Activated effector memory CD4-positive, alpha-beta T cell treated with Interleukin-2 at 50 U/mL for 16 hours (primary cell): ENCODE measurements at places on chromosomes 11 and 22.

GRCh38 chr11:1050581-1051355 lies 14.2 kb upstream of the MUC6 start:
- DNase-seq: peak; percentile 56

- no peak for DNase-seq
Observed at GRCh38 chr11:59429924-59430516, 3.8 kb upstream of the OR5A2 start.

GRCh38 chr11:693887-694562 lies 997 bp downstream of the DEAF1 start:
- DNase-seq: no peak

DNA sequence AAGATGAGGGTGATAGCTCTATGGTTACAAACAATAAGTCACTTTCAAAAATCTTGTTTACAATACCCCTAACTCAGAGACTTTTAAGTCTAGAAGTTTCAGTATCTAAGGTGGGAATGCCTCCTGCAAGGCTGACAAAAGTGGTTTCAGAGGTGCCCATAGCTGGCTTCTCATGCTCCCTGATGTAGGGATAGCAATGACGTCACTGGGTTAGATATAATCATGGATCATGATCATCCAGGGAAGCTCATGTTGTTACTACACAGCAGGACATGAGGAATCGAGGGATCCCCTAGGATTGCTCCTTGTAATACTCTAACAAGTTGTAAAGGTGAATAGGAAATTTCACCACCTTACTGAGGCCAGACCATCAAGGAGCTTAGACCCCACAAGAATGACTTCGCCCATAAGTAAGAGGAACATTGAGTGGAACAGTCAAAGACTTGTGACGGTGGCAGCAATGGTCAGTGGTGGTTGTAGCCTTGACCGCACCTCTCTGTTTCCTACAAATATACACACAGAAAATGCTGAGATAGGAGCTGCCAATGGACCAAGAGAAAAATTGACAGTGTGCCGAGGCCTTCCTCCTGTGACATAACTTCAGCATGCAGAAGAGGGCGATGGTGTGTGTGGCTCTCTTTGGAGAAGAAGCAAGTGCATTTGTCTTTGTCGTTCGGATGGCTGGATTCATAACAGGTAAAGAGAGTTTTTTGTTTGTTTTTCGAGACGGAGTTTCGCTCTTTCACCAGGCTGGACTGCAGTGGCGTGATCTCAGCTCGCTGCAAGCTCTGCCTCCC lies 15.6 kb downstream of the APOL4 start:
- no peak for DNase-seq

DNA sequence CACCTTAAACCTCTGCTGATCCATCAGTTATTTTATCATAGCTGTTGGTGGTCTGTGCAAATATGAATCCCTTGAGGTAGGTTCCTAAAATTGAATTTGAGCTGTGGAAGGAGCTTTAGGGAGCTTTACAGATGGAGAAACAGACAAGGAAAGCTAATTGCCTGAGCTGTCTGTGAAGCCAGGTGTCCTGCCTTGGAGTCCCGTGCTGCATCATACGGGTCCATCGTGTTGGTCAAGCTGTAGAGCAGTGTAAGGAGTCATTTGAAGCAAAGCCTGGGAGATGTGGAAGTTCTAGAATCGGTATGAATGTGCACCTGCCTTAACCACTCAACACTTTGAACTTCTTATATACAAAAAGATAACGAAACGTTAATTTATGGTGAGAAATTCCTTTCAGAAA lies 1.0 kb downstream of the POLA2 start:
- DNase-seq: no peak

GRCh38 chr11:37456746-37457145 lies 858.7 kb upstream of the RAG2 start:
- DNase-seq: no peak

GRCh38 chr22:39513791-39514190 lies 6.6 kb upstream of the ATF4 start:
- no peak for DNase-seq

DNA sequence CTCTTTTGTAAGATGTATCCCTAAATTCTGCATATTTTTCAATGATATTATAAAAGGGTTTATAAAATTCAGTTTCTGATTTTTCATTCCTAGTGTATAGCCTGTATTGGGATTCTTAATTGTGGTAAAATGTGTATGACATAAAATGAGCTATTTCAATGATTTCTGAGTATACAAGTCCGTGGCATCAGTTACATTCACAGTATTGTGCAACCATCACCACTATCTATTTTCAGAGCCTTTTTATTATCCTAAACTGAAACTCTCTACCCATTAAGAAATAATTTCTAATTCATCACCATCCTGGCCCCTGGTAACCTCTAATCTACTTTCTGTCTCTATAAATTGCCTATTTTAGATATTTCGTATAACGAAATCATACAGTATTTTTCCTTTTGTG lies 39.8 kb downstream of the EIF3F start:
- no peak for DNase-seq

DNA sequence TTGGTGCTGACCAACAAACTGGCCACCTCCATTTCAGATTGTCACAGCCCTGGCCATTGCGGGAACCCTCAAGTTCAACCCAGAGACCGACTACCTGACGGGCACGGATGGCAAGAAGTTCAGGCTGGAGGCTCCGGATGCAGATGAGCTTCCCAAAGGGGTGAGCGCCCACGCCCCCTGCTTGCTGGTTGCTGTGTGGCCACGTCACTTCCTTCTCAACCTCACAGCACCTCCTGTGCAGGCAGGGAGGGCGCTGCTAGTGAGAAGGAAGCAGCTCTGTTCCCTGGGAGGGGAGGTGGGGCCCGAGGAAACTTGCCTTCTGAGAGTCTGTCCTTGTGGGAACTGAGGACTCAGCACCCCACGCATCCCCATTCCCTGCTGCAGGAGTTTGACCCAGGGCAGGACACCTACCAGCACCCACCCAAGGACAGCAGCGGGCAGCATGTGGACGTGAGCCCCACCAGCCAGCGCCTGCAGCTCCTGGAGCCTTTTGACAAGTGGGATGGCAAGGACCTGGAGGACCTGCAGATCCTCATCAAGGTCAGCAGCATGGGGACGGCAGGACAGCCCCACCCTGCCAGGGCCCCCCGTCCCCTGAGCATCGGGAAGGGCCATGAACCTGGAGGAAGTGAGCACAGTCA lies 19.3 kb downstream of the POLR3H start:
- peak; percentile 45 for DNase-seq

DNA sequence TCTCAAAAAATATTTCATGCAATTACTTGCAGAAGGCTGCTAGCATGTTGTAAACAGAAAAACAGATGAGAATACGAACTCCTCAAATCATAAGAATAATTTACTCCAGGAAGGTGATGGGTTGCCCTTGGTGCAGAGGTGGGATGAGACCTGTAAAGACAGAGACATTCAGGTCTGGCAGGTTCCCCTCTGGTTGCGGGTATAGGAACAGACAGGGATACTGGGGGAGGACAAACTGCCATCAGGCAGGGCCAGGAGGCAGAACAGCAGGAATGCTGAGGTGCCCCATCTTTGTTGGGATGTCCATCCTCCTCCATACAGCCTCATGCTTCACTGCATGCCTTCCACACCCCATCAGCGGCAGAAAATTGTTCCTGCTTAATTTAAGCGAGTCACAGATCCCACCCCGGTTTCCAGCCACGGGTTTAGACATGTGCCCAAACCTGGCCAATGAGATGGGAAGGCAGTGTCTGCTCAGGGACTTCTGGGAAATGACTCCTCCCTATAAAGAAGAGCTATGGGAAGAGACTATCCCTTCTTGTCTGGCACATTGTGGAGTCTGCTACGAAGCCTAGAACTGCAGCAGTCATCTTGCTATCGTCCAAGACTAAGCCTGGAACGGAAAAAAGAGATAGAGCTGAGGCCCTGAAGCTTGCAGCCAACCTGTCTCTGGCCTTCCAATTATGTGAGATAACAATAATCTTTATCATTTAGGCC lies 23.1 kb upstream of the IRAG1 start:
- DNase-seq: no peak

- DNase-seq: no peak
Observed at GRCh38 chr22:22759371-22759770, 115.0 kb downstream of the GGTLC2 start.

- no peak for DNase-seq
Observed at GRCh38 chr11:97702951-97703350, 1313.1 kb downstream of the JRKL start.

- no peak for DNase-seq
Observed at GRCh38 chr22:45314786-45315185, 5.1 kb downstream of the FAM118A start.

DNA sequence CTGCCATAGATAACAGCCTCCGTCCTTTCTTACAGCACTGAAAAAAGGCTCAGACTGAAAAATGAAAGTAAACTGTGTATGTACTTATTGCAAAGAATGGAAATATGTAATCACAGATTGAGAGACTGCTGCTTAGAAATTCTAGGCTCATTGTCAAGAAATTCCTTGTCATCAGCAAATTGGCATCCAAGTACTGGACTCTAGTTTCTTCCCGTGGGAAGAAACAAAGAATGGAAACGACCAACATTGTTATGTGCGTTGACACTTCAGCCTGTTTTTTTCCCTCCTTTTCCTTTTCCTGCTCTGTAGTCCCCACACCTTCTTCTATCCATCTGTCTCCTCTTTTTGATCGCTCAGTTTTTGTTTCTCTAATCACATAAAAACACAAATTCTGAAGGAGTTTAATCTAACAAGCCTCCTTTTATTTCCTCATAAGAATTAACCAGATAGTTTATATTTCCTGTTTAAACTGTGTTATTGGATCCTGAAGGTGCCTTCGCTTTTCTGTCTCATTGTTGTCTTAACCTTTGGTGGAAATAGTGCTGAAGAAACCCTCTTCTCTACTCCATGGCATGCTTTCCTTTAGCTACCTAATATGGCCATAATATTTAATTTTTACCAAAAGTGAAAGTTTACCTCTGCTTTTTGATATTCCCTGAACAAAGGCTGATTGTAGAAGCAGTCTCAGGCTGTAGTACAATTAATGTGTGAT lies 20.0 kb upstream of the CASP12 start:
- no peak for DNase-seq

GRCh38 chr11:126800009-126800408 lies 200.6 kb downstream of the KIRREL3 start:
- no peak for DNase-seq

DNA sequence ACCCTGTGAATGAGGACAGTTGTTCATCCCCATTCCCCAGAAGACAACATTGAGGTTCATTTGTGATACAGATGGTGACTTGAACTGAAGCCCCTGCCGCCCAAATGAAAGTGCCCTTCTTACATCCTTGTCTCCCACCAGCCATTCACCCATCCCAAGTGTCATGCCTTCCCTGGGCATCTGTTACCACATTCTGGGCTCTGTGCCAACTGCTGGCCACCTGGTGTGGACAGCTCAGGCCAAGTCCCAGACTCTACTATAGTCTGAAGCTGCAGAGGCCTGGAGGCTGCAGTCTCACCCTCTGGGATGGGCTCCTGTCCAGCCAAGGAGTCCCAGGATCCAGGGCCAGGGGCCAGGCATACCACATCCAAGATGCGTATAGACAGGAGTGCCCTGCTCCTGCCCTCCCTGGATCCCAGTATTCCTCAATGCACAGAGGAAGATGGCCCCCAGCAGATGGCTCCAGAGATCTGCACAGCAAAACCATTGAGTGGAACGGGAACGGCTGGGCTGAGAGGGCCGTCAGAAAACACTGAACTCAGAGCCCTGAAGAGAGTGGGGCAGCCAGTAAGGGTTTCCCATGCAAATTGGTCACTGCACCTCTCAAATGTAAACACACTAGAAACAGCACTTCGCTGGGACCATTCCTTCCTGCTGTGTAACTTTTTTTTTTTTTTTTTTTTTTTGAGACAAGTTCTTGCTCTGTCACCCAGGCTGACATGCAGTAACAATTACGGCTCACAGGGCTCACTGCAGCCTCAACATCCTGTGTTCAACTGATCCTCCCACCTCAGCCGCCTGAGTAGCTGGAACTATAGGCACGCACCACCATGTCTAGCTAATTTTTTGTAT lies 22.8 kb downstream of the ARRB1 start:
- peak; percentile 54 for DNase-seq

- no peak for DNase-seq
Observed at GRCh38 chr11:6354651-6355485, 34.6 kb upstream of the CAVIN3 start.

- DNase-seq: no peak
Observed at GRCh38 chr22:50567721-50568252, 5.1 kb upstream of the SYCE3 start.
